CD4-positive, alpha-beta T cell treated with Interleukin-4 for 1 hour (primary cell): ENCODE measurements at places on chromosomes 4 and X.

GRCh38 chrX:147072747-147073146, 258.2 kb upstream of the CXorf51A start:
- no peak for DNase-seq

- DNase-seq: no peak
Observed at GRCh38 chr4:18180122-18180521, 158.6 kb upstream of the LCORL start.

DNA sequence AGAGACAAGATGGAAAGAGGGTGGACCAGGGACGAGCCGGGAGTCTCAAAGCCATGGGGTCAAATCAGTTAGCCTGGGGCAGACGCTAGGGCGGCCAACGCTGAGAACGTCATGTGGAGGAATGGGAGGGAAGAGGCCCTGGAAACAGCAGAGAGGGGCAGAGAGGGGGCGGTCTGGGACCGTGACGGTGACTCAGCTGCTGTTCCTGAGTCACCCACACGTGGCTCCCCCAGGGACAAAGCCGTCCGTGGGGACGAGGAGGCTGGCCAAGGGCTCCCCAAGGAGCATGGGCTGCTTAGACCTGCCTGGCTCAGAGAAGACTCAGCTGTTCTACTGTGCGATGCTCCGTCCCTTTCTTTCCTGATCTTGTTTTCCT, 108.4 kb upstream of the LRPAP1 start:
- DNase-seq: no peak

DNA sequence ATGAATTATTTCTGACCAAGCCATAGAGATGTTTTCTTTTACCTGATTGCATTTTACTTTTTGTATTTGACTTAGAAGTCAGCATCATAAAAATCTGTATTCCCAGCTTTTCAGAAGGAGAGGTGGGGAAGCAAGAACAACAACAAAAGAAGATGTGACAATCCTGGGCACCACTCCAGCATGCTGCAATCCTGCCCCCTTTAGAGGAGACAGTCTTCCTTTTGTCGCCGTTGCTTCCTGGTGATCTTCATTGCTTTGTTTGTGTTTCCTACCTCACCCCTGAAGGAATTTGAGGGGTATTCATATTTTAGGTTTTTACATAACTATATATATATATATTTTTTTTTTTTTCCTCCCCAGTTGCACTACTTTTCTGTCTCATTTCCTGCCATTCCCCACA, 3.7 kb downstream of the QRFPR start:
- no peak for DNase-seq

- DNase-seq: no peak
Observed at GRCh38 chr4:14681330-14681729, 321.0 kb upstream of the CPEB2 start.

DNA sequence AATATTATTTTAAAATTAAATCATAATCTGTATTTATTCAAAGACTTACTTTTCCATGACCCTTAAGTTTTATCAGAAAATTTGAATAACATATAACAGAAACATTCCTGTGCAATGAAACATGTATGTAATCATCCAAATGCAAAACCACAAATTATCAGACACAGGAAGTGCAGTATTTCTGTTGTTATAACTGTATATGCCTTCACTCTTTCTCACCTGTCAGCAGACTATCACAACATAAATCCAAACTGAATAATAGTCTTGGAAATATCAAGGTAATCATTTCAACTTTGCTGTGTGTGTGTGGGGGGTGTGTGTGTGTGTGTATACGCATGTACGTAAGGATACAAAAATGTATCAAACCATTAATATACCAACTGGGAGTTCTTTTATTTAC, 285.9 kb downstream of the SLC7A11 start:
- no peak for DNase-seq
